ENCODE measurements at places on chromosomes 4 and X.

DNA sequence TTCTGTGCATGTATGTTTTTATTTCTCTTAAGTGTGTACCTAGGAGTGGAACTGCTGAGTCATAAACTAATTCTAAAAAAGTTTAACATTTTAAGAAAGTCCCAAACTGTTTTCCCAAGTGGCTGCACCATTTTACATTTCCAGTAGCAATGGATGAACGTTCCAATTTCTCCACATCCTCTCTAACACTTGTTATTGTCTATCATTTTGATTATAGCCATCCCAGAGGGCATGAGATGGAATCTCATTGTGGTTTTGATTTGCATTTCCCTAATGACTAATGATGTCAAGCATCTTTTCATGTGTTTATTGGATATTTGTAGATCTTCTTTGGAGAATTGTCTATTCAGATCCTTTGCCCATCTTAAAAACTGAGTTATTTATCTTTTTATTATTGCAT is 82.5 kb downstream of the PPEF1 start:
- DNase-seq = no peak

GRCh38 chr4:13543032-13543838 is 1.1 kb downstream of the NKX3-2 start:
- DNase-seq = no peak

DNA sequence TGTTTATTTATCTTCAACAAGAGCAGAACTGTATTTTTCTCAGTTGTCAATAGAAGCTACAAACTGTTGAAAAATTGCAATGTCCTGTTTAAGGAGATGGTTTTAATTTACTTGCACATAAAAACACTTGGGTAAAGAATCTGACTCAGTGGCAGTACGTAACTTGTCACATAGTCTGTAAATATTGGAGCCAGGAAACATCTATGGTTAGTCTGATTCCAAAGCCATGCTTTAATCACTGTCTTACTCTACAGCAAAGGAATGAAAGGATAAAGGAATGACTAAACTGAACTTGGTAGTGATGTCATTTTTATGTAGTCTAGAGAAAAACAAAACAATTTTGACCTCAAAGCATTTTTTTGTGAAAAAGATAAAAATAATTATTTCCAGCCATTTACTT is 537.2 kb downstream of the STIM2 start:
- no peak for DNase-seq

GRCh38 chr4:3387154-3387942 is 54.4 kb upstream of the HGFAC start:
- DNase-seq = no peak

DNA sequence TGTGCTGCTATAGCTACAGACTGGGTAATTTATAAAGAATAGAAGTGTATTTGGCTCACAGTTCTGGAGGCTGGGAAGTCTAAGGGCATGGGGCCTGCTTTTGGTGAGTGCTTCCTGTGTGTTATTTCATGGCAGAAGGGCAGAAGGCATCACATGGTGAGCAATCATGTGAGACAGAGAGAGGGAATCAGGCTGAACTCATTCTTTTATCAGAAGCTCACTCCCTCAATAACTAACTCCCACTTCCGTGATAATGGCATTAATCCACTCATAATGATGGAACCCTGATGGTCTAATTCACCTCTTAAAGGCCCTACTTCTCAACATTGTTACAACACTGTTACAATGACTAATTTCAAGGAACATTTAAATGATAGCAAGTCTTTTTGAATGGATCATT is 129.4 kb downstream of the FAT4 start:
- DNase-seq = no peak

- DNase-seq = no peak
Measured at GRCh38 chr4:134001057-134001456, 200.5 kb downstream of the PABPC4L start.

GRCh38 chr4:124903995-124904722 is 191.6 kb upstream of the ANKRD50 start:
- no peak for DNase-seq

DNA sequence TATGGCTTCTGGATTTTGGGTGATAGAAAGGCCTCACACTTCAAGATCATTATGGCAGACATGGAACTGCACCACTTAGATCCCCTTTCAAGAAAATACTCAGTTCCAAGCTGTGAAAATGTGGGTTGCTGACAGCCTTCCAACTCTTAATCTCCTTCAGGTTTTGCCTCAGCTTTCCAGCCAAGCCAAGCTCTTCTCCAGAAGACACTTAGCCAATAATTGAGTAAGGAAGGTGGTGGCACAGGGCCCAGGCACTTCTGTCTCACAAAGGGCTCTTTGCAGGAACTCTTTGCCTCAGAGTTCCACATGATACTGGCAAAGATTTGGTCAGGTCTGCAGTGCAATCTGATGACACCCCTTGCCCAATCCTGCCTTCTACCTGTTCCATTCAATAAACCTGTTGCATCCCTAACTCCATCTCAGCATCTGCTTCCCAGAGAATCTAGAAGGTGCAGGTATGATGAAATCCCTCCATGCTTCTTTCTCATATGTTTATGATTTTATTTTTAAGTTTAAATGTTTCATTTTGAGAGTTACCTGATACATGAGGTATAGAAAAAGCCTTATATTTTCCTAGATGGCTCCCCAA is 30.6 kb downstream of the ANXA5 start:
- DNase-seq = no peak

DNA sequence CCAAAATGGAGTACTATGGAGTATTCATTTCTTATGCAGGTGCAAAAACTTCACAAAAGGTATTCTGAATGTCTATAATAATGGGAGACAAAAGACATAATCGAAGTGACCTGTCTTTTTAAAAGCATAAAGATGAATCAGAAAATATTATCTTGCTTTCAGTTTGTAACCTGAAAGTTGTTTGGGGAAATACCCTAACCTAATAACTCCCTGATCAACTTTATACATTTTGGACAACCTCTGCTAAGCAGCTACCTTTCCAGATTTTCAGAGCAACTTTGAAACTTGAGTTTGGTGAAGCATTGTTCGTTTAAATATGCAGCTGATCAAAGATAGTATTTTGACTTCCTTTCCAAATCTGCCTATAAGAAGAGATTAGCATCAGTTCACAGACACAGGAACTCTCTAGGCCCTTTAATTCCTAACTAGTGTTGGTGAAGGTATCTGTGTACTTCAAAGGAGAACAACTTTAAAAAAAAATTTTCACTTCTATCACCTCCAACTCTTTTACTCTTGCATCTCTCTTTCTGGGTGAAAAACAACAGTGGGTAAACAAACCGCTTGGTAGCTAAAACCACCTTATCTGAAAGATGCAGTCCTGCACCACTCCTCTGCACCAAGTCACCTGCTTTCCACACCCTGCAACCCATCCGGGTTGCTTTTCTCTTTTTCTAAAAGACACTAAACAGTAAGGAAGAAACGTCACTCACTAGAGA is 26.5 kb downstream of the CD40LG start:
- no peak for DNase-seq

DNA sequence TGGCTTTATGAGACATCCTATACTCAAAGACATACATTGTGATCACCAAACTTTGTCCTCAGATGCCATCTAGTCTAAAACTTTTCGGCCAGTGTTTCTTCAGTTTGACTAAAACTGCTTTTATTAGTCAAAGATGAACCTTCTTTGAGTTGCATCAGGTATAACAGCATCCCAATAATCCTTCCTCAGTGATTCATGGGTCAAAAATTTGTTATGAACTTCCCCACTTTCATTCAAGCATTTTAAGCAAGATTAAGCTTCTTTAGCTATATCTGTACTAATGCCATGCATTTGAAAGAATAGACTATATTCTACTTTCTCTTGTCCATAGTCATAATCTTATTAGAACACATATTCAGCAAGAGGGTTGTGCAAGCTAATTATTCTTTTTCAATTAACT is 1070.4 kb upstream of the ADGRL3 start:
- DNase-seq = no peak

GRCh38 chr4:185736882-185737281 is 75.1 kb downstream of the SORBS2 start:
- DNase-seq = no peak

- DNase-seq = no peak
Measured at GRCh38 chr4:3362431-3363287, 69.8 kb downstream of the RGS12 start.

DNA sequence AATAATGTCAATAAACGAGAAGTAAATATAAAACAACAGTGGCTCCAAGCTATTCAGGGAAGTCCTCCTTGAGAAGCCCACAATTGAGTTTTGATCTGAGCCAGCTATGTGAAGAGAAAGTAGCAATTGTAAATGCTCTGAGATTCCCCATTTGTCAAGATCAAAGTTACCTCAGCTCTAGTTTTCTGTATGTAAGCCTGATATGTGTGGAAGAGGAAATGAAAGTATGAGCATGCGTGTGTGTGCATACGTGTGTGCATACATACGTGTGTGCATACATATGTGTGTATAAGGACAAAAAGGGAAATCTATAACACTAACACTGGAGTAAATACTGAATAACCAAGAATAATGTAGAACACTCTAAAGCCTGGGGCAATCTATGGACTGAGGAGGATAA is 130.3 kb downstream of the SCFD2 start:
- no peak for DNase-seq

DNA sequence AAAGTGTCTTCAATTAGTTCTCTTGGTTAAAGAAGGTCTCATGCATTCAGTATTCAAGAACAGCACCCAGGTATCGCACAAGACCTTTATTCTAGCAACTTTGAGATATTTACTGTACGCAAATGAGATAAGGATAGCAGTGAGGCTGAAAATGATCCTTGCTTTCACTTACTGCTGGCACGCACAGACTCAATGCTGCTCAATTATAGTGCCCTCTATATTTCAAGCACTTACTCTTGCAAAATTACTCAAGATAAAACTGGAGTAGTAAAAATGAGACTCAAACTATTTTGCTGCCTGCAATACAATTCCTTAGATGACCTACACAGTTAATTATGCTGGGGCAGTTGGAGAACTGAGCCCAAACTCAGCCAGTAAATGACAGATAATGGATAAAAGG is 60.9 kb downstream of the ADGRA3 start:
- no peak for DNase-seq

DNA sequence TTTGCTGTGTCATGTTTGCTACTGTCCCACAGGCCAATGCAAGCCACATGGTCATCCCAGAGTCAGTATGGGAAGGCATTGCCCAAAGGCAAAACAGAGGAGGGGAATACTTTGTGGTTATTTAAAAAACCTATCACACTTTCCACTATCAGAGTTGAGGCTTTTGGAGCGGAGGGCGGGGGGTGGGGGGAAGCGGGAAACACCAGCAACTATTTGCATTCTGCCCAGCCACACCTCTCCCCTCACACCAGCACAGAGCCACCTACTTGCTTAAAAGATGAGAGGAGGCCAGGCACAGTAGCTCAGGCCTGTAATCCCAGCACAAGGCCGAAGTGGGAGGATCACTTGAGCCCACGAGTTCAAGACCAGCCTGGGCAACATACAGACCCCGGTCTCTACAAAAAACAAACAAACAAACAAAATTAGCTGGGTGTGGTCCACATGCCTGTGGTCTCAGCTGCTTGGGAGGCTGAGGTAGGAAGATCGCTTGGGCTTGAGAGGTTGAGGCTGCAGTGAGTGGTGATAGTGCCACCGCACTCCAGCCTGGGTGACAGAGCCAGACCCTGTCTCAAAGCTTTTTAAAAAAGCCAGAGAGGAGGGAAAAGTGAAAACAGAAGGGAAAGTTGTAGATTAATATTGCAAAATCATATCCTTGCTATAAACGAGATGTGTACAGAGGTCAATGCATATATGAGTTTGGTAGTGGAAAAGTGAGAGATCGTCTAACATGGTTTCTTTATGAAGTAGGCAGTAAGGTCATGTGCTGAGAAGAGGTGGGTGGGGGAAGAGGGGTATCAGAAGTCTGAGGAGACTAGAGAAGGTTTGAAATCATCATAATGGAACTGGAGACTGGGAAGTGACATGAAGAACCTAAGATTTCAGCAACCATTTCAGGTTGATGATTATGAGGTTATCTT is 1.9 kb upstream of the CHST7 start:
- DNase-seq = no peak

DNA sequence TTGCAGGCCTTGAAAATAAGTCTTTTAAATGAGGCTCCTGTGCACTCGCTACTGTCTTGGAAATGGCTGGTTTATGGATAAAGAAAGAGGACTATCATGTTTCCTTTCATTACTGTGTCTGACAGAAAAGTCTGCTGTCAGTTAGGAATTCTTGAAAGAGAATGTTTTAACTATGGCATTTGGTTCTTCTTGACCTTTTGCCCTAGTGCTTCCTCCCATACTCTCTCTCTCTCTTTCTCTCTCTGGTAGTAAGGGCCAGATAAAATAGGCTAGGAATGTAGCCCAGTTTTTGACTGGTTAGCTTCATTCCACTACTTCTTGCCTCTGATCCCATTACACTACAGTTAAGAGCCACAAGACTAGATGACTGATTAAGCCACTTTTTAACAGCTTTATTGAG is 29.8 kb downstream of the YY2 start:
- DNase-seq = no peak

DNA sequence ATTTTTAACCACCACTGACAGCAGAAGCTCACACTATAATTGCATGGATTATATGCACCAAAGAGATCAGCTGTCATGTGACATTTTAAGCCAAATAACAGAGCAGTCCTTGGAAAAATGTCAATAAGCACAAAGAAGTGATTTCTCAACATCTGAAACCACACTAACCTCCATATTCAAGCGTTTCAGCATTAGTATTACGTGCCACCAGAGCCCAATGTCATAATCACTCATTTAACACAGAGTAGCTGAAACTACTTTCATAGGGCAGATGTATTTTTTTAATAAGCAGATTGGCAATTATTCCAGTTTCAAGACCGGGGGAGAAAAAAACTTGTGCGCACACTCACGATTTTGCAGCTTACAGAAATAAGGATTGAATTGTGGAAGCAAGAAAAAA is 76.6 kb downstream of the SH3KBP1 start:
- DNase-seq = no peak

- no peak for DNase-seq
Measured at GRCh38 chr4:117327491-117327890, 242.1 kb upstream of the TRAM1L1 start.

GRCh38 chrX:110941906-110942305 is 146.3 kb upstream of the CHRDL1 start:
- DNase-seq = no peak

- DNase-seq = no peak
Measured at GRCh38 chrX:15834827-15835595, 19.6 kb downstream of the AP1S2 start.

DNA sequence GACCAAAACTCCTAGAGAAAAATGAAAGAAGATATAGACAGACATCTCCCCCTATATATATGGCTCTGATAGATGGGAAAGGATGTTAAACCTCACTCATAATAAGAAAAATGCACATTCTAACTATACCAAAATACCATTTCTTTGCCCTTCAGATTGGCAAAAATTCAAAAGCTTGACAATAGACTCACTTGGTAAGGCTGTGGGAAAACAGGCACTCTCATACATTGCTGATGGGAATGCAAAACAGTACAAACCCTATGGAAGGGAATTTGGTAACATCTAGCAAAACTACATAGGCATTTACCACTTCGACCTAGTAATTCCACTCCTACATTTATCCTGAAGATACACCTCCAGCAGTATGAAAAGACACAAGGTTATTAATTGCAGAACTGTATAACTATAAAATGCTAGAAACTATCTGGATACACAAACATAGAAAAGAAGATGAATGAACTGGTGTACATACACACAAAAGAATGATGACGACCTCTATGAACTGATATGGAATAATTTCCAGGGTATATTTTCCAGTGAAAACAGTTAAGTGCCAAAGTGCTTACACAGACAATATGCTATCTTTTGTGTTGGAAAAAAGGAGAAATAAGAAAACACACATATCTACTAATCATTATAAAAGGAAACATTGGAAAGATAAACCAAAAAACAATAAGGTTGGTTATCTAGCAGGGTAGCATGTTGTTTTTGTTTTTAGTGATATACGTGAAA is 48.5 kb downstream of the WDFY3 start:
- DNase-seq = no peak
